ENCODE measurements at places on chromosomes 2 and 18.

GRCh38 chr18:52652391-52652790 is 312.4 kb downstream of the DCC start:
- no peak for DNase-seq

GRCh38 chr2:214135966-214136365 is 274.9 kb upstream of the VWC2L start:
- DNase-seq, result no peak

- no peak for DNase-seq
These were observed 828 bp downstream of the CIB4 start for GRCh38 chr2:26640331-26640745.

DNA sequence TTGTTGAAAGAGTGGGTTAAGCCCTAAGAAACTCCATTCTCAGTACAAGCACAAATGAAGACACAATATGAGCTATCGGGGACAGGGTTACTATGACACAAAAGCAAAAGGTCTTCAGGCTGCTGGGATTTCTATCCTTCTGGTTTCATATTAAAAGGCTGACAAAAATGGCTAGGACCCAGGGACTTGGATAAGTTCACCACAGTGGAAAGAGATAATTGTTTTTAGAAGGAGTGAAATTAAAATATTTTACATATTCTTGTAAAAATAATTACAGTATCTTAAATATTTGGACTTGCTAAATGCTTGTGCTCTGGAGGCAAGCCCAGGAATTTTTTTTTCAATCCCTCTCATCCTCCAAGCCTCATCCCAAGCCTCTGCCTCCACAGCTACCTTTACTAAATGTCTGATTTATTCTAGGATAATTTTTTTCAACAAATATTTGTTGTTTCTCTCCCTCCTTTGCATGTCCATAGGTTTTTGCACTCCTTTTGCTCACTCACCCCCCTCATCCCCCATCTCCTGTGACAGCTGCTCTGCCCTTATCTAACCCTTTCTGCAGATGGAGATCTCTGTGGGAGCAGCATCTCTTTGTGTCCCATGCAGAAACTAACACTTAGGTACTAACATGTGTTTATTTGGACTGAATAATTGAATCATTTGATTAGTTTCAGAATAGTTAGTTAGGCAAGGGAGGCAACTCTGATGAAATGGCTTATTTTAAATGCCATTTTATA is 47.8 kb upstream of the NABP1 start:
- no peak for DNase-seq

- no peak for DNase-seq
These were observed 127.8 kb upstream of the RGPD4 start for GRCh38 chr2:107698861-107699260.

Data from thymus (tissue), 14 donors.